CD4-positive, alpha-beta T cell treated with Interleukin-2 at 100 ng/mL for 4 hours (primary cell): ENCODE measurements at places on chromosomes 13 and 19.

DNA sequence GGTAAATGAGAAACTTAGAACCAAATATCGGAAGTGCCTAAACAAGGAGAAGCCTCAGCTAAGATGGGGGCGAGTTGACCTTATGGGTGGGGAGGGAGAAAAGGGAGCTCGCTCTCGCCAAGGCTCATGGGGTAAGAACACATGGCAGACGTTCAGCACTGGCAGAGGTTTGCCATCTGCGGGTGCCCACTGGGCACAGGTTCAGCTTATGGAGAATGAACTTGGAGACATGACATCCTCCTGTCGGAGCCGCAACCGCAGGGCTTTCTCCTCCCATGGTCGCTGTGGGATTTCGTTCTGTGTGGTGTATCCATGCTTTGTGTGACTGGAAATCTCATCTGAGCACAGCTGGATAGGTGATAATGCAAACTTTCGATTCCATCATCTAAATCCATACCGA, 36.1 kb upstream of the PEPD start:
- no peak for DNase-seq

DNA sequence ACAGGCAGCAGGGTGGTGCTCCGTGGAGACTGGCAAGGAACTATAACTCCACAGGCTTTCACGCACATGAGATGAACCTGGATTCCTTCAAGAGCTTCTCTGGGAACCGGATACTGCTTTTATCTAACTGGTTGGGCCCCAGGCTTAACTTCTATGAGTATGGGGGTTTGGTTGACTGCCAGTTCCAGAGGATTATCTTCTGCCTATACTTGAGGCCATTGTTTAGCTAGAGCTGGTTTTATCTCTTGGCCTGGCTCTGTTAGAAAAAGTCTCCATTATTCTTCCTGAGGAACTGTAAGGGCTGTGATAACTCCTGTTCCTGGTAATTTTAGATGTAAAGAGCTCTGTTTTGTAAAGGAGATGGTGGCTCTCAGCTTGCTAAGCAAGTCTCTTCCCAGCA, 40.9 kb downstream of the ZNF846 start:
- no peak for DNase-seq

- DNase-seq, result no peak
These were observed 137.7 kb downstream of the COL4A1 start for GRCh38 chr13:110168999-110169933.

- DNase-seq, result no peak
These were observed 46.6 kb downstream of the PIN1 start for GRCh38 chr19:9881720-9882119.

GRCh38 chr13:105597573-105597972, 937.9 kb downstream of the EFNB2 start:
- DNase-seq, result no peak

DNA sequence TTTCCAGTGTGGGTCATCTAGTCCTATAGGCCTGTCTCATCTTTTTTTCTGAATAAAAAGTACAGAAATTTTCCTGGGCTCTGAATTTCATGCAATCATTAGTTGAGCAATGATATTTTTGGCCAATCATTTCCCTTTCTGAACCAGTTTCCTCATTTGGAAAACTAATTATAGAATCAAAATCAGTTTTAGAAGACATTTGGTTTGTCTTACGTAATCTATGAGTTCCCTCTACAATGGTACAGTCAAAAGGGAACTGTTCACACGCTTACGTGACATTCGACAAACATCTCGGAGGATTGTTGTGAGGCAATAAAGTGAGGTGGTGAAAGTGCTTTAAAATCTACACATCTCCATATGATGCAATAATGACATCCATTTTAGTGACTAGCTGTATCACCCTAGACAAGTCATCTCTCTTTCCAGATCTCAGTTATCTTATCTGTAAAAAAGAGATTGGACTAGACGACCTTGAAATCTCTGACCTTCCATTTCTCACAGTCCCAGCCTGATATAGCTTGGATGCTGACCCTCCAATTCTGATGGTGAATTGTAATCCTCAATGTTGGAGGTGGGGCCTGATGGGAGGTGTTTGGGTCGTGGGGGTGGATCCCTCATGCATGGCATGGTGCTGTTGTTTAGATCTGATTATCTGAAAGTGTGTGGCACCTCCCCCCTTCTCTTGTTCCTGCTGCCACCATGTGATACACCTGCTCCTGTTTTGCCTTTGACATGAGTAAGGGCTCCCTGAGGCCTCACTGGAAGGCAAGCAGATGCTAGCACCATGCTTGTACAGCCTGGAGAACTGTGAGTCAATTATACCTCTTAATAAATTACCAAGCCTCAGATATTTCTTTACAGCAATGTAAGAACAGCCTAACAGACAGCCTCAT, 26.7 kb downstream of the FLT1 start:
- DNase-seq, result peak; percentile 3

- DNase-seq, result no peak
These were observed 402 bp downstream of the ZSWIM9 start for GRCh38 chr19:48170817-48171347.

DNA sequence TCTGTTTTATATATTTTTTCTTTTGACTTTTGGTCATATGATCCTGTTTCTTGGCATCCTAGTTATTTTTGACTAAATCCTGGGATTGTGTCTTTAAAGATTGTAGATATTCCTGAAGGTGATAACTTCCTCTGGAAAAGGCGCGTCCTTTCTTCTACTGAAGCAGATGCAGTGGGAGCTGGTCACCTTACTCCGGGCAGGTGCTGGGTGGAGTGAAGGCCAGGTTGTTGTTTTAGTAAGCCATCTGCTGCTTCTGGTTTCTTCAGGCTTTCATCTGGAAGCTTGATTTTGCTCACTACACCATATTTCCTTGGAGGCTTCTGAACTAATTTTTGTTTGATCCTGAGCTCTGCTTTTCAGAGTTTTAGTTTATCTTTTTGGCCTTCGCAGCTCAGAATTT, 21.5 kb downstream of the URI1 start:
- no peak for DNase-seq

DNA sequence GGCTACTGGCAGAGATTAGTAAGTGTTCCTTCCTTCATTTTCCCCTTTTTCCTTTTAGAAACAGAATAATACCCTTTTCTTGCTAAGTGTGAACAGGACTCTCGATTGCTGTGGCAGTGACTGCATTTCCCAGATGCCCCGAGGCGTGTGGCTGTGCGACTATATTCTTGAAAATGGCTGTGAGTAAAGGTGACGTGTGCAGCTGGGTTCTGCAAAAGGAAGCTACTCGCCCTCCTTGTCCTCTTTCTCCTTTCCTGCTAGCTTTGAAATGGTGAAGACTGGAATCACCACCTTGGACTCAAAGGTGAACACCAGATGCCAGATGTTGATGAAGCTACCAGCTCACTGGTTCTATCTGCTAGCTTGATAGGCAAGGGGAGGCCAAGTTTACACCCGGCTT, 121.4 kb downstream of the MIPEP start:
- no peak for DNase-seq
